ENCODE measurements at places on chromosomes 1 and 21.

DNA sequence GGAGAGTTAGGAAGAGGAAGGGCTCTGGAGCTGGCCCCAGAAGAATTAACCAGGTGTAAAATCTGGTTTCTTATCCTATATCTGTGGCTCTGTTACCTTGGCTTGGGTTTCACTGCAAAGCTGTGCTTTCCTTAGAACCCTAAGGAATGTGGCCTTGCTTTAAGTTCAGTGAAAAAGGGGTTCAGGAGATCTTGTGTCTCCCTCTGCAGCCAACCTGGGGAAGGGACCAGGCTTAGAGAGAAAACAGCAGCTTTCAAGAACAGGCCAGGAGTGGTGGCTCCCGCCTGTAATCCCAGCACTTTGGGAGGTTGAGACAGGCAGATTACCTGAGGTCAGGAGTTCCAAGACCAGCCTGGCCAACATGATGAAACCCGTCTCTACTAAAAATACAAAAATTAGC, 16.1 kb upstream of the MYCL start:
- DNase-seq, result no peak

DNA sequence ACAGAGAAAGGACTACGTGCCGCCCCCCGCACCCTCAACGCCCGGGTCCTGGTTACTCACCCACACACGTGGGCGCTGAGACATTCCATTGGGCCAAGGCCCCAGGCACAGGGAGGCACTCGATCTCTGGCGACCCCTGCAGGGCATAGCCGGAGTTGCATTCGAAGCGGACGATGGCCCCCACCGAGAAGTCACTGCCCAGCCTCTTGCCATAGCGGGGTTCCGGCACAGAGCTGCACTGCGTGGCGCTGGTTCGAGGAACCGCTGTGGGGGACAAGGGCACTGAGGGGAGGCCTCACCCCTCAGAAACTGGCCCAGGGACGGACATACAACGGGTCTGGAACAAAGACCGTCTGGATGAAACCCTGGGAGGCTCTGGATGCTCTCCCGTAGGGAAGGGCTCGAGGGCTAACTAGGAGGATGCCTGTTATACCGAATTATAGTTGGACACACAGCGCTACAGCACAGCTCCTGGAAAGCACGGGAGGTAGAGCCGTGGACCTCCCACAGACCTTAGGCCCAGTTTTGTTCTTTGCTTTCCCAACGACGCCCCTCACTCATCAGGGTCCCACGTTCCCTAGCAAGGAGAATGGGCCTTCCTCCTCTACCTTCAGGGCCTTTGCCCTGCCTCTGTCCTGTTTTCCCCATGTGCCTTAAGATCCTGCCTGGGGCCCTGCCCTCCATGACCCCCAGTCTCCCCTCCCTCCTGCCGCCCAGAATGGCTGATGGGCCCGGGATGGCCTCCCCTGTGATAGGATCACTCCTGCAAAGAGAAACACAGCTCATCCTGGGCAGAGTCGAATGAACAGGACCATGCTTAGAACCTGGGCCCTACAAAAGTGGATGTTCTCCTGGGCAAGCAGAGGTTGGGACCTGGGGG, 152.8 kb downstream of the ZSCAN20 start:
- no peak for DNase-seq

- DNase-seq, result no peak
These were observed 163.0 kb upstream of the DAB1 start for GRCh38 chr1:57586842-57587241.

DNA sequence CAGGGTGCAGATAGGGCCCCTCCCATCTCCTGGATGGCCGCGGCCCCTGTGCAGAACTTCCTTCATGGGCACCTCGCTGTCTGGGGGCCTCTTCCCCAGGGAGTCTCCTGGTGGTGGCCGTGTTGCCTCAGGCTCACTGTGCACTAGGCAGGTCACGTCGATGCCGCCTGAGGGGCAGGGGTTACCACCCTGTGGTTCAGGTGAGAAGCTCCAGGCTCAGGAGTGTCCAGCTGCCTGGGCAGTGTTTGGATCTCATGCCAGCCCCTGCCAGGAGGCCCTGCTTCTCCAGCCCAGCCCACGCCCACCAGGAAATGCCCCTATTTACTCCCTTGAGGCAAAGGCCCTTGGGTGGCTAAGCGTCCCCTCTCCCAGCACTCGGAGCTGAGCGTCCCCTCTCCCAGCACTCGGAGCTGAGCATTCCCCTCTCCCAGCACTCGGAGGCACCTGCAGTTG, 2.1 kb downstream of the ITGB2 start:
- DNase-seq, result no peak

DNA sequence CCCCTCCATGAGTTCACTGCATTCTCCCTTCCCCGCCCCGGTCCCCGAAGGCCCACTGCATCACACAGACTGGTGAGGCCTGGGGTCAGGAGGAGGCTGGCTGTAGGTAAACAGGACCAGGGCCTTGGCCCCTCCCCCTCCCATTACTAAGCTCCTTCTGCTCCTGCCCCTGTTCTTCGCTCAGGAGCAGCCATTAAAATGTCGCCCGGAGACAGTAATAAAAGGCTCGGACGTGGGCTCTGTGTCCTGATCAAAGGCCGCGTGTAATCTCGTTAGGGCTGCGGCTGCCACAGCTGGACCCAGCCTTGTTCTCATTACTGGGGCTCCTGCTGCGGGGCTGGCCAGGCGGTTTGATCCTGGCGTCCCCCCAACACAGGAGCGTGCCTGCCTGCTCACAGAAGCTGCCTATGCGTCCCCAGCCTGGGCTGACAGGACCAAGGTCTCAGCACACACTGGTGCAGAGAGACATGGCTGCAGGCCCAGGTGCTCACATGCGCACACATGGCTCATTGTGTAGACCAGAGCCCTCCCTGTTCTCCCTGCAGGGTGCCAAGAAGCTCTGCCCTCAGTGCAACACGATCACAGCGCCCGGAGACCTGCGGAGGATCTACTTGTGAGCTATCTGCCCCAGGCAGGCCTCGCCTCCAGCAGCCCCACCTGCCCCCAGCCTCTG, 24.0 kb downstream of the TMEM53 start:
- no peak for DNase-seq

- no peak for DNase-seq
These were observed 26.4 kb downstream of the MYOM3 start for GRCh38 chr1:24085546-24085945.

DNA sequence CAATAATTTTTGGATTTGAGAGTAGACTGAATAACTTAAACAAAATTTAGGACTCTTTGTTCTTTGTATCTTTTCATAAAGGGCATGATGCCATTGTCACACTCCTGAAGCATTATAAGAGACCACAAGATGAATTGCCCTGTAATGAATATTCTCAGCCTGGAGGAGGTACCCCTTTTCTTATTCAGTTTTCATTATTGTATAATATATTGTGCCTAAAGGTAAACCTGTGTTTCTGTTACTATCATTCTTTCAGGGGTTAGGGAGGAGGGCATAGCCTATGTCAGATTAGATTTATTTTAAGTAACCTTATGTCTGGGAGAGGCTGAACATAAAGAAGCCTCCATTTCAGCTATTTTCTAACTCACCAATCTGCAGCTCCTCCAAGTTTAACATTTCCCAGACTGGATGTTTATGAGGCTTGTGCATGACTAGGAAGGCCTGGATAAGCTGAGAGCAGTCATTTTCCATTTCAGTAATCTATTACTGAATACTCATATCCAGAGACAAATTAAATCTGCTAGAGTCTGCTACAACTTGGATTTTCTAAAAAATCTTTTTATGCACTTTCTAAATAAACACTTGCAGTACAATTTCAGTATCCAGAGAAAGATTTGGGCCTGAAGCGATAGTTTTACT, 132.1 kb downstream of the TNNI3K start:
- no peak for DNase-seq

GRCh38 chr1:172499636-172500141, 33.3 kb upstream of the SUCO start:
- DNase-seq, result no peak

DNA sequence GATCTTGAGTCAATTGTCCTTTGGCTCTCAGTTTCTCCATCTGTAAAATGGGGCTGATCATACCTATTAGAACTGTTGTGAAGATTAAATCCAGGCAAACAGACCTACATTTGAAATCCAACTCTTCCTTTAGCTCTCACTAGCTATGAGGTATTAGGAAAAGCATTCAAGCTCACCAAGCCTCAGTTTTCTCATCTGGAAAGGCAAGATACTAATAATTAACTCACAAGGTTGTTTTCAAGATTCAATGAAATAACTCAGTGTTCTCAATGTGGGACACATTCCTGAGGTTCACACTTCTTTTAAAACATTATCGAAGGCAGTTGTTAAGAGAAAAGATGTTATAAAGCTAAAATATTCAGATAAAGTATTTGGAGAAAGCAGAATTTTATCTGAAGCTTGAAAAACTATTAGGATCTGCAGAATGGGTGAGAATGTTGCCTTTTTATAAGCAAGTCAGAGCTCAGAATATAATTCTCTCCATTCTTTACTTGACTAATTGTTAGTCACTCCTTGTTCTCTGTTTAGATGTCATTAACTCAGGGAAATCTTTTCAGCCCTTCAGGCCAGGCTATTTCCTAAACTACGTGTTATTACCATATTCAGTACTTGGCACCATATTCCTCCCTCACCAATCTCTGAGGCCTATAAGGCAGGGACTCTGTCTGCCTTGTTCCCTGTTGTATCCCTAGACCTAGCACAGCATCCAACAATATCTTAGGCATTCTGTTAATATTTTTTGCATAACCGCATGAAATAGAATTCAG, 72.0 kb upstream of the VAV3 start:
- DNase-seq, result no peak

- no peak for DNase-seq
These were observed 24.8 kb upstream of the PSEN2 start for GRCh38 chr1:226845624-226846023.

DNA sequence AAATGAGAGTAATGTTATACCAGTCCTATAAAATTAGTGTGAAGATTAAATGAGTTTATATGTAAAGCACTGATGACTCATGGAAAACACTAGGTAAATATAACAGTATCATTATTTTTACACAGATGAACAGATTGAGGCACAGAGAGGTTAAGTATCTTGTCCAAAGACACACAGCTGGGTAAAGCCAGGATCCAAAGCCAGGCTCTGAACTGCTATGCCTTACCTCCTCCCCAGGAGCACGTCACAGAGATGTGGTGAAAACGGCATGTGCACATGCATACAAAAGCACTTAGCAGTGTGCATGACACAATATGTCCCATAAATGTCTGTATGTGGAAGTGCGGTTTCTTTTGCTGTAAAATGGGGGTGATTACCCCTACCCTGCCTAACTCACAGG, 56.9 kb downstream of the MAN1C1 start:
- DNase-seq, result no peak

DNA sequence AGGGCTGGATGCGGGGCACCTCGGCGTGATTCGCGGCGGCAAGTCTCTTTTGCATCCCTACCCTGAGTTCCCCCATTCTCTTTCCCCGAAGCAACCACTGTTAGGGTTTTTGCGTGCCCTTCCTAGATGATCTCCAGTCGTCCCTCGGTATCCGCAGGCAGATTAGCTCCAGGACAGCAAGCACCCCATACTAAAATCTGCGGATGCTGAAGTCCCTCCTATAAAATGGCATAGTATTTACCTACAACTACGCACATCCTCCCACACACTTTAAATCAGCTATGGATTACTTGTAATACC, 22.8 kb upstream of the CFAP126 start:
- no peak for DNase-seq

DNA sequence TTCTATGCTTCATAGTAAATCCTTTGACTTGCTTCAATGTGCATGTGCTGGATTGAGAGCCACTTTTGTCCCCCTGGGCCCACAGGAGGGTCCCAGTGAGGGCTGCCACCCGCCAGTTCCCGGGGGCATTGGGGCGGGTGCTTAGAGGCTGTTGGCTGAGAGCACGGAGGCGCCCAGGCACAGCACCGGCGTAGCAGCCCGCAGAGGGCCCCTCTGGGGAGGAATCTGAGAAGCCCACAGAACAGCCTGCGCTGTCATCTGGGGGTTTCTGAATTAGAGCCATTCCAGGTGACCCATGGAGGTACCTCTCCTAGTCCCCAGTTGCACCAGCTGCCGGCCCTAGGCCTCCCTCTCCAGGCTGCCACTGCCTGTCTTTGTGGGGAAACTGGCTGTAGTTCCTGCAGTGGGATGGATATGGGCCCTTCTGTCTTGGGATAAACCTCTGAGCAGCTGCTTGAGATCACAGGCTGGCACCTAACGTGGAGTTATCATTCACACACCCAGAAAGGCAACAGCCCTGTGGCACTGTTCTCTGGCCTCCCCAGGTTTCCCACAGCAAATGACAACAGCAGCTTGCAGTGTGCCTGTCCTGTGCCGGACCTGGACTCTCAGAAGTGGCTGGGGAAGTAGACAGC, 39.5 kb downstream of the TMEM51 start:
- no peak for DNase-seq

DNA sequence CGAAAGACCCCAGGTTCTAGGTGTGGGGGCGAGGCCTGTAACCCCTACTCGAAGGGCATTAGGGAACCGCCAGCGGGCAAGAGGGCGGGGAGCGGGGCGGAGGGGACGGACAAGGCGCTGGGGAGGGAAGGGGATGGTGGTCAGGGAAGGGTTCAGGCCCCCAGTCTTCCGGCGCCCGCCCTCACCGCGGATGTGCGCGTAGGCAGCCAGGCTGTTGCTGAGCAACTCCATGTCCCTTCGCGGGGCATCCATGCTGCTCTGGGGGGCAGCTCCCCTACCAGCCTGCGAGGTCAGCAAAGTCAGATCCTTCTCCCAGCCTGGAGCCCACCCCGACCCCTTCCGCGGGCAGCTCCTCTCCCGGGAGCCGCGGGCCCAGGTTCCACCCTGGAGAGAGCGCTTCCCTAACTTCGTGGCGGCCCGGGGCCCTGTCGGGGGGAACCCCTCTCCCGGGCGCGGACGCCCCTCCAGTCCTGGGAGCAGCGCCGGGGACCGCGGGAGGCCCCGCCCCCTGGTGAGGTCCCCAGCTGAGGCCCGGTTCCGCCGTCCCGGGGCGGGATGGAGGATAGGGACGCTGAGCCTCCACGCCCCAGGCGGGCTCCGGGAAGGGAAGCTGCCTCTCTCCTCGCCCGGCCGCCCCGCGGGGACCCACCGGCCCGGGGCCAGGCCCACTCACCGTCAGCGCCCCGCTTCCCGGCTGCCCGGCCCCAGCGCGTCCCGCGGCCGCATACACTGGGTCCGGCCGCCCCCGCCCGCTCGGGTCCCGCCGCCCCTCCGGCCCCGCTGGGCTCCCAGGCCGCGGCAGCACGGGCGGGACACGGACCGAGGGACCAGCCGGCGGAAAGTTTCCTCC, 434 bp downstream of the EVA1B start:
- peak; percentile 39 for DNase-seq

DNA sequence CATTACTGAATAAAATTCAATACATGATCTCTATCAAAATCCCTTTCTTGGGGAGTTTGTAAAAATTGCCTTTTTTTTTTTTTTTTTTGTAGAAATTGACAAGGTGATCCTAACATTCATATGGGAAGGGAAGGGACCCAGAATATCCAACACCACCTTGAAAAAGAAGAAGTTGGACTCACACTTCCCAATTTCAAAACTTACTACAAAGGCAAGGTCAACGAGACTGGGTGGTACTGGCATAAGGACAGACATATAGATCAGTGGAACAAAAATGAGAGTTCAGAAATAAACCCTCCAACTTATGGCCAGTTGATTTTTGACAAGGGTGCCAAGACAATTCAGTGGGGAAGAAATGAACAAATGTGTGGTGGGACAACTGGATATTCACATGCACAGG, 31.4 kb upstream of the CLSTN1 start:
- DNase-seq, result no peak
